Pancreas (tissue), 10 donors: ENCODE measurements at places on chromosomes 3 and 15.
A peak's percentile ranks its signal among the peaks of the same experiment; 100 is the strongest.

- DNase-seq: no peak
Measured at GRCh38 chr15:90340345-90340744, 11.7 kb upstream of the ZNF774 start.

DNA sequence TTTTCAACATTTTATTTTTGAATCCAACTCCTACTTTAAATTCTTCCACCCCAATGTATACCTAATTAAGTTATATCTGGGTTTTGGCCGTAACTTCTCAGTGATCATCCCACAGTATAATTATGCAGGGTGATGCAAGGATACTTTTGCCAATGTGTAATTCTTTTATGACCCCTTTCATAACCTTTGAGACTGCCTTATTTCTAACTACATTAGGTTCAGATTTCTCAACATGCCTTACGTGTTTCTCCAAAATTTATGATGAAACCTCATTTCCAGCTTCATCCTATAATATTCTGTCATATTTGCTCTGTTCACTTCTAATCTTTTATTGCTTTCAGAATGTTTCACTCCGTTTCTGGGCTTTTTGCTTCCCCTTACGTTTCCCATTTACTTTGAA lies 1229.6 kb upstream of the ALCAM start:
- DNase-seq: no peak

DNA sequence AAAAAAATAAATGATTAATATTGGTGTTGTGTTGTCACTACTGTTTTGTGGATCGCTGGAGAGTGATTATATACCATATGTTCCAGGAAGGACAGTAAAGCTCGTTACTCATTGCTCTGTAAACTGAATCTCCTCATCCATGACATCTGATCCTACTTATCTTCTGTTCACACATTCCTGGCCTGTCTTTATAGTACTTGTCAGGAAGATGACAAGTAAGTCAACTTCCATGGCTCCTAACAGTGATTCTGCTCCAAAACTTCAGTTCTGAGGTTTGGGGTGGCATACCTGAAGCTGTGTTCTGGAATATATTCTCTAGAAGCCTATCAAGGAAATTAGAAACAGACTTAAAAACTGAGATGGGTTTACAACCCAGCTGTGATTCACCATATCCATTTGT lies 288.9 kb downstream of the ZBBX start:
- no peak for DNase-seq

DNA sequence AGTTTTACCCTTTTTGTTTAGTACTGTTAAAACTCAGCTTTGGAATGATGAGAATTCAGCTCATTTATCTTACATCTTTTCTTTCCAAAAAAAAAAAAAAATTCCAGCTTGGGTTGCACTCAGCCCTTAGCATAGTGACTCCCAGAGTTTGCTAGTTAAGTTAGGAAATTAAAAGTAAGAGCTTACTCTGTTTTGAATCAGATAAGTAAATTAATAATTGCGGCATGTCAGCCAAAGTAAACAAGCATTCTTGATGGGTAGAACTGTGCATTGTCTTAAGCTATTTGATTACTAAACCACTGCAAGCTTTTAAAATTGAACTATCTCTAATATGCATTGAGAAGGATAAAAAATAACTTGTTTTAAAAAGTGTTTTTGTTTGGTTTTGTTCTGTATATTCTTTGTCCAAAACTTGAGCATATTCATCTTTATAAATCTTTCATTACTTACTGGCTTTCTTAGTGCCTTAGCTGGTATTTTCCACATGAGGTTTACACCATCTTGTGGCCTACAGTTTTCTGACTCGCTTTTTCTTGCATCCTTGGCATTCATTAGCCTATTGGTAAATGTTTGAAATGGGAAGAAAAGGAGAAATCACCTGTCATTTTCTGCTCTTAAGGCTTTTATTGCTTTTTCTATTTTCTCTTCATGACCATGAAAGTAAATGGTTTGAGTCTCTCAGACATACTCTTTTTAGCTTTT lies 107.6 kb downstream of the FILIP1L start:
- no peak for DNase-seq

GRCh38 chr15:27328608-27329007 lies 357.6 kb downstream of the GABRG3 start:
- no peak for DNase-seq

GRCh38 chr3:13332740-13333139 lies 87.4 kb downstream of the NUP210 start:
- peak; percentile 51 for DNase-seq

GRCh38 chr3:17634964-17635363 lies 107.5 kb downstream of the TBC1D5 start:
- DNase-seq: no peak

DNA sequence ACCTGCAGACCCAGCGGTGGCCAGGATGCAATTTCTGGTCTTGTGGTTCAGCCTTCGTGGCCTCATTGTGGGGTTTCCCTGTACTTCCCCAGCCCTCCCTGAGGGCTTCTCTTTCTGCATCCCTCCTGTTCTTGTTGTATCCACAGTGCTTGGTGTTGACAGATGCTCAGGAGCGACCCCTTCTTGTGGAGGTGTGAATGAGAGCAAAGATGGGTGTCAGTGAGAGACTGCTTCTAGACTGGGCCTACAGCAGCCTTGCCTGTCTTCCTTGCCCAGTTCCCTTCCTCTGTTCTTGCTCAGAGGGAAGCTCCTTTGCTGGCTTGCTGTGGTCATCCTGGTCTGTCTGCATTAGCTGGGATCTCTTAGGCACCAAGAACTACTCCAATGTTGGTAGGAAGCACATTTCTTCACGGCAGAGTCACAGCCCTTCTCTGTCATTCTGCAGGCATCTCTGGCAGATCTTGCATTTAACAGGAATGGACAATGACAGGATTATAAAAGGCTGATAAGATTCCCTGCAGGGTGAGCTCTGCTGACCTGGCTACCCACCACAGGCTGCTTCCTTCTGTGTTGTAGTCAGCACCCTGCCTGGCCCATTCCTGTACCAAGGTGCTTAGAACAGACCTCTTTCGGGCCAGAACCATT lies 317.8 kb upstream of the C2CD4B start:
- no peak for DNase-seq

DNA sequence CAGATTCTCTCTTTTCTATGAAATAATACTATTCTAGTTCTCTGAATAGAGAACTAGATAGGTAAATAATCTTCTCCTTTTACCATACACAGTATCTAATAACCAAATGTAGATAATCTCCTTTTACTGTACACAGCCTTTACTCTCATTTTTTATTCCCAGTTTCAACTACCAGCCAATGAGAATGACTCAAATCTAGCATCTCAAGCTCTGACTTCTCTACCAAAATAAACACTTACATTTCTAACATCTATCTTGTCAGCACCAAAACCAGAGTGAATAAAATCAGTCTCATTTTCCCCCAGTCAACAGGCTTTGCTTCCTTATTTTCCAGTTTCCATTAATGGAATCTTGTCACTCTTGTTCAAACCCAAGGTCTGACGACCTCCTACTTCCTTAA lies 36.9 kb downstream of the LRRFIP2 start:
- DNase-seq: no peak

DNA sequence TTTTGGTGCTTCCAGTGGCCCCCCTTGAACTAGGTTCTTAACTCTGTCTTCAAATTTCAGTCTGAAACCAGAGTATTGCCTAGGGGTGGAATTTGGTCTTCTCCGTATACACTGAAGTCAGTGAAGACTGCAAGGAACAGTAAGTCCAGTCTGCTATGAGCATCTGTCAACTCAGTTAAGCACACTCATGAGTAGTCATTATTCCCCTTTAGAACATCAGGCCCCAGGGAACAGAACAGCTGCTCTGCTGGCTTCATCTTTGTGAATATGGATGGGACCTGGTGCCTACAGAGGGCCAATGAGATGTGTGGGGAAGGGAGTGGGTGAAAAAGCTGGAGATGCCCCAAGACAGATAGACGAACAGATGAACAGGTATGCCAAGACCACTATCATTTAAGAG lies 85.2 kb upstream of the PRR23C start:
- DNase-seq: no peak

GRCh38 chr3:167051421-167051820 lies 328.7 kb downstream of the ZBBX start:
- DNase-seq: no peak

GRCh38 chr3:129739634-129740033 lies 133.2 kb upstream of the PLXND1 start:
- DNase-seq: no peak

- DNase-seq: no peak
Measured at GRCh38 chr3:144775551-144775950, 803.9 kb downstream of the DIPK2A start.

- no peak for DNase-seq
Measured at GRCh38 chr3:107752202-107752990, 229.6 kb downstream of the BBX start.

- no peak for DNase-seq
Measured at GRCh38 chr15:26087881-26088280, 224.8 kb upstream of the ATP10A start.

DNA sequence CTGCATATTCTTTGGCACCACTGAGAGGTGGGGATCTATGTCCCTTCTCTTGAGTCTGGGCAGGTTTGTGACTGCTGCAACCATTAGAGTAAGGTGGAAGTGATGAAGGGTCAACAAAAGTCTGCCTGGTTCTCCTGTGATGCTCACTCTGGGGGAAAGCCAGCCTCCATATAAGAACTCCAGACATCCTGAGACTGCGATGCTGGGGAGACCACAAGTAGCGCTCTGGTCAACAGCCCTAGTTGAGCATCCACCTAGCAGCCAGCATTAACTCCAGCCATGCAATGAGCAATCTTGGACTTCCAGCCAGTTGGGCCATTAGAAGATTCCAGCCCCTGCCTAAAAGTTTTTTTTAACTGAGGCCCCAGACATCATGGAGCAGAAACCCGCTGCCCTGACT lies 62.8 kb downstream of the SCN11A start:
- DNase-seq: no peak

DNA sequence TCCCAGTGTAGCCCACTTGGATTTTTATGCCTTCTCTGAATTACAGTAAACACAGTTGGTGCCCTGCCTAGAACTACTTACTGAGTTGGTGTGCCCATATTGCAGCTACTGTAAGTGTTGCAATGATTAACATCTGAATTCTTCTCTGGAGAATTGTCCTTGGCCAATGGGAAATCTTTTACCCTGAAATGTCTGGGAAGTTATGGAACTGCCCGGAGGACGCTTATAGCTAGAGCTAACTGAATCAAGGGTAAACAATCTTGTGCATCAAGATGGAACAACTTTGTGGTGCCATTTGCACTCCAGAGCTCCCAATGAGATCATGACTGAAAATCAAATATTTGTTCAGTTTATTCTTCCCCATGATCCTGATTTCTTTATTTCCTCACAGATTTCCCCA lies 246.7 kb upstream of the CBLB start:
- DNase-seq: no peak

- no peak for DNase-seq
Measured at GRCh38 chr15:38201714-38202113, 50.9 kb upstream of the SPRED1 start.

DNA sequence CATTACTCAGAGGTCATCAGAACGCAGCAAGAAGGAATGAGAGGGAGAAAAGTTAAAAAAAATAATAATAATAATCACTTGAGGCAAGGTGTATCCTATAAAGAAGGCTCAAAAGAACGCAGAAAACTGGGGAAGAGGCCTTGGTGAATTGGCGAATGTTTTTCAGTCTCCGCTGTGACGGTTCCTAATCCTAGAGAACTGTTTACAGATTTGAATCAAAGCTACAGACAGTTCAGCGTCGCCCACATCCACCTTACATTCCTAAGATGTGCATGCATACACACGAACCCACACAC lies 634 bp downstream of the ZMAT3 start:
- no peak for DNase-seq

DNA sequence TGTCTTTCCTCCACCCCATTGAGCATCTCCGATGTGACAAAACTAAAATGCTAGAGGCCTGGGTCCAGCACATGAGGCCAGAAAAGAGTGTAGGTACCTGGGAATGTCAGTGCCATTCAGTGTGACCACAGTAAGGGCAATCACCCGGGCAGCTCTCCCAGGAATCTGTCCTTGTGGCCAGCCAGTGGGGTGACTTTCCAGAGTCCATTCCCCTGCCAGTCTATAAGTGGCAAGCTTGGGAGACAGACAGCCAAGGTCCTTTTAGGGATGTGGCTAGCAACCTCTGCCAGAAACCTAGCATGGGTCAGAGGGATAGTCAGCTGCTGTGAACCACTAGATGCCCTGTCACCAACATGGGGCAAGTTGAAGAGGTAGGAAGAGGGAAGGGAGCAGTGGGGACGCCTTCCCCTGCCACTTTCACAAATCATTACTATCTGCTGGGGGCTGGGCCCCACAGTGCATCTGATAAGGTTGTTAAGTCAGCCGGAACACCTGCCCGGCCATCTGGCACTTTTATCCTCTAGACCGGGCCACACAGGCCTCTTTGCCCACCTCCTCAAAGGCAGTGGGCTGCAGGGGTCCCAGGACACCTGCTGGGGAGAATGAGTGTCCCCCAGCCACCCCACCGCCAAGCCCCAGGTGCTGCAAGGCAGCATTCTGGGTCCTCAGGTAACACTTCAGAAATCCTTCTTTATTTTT lies 24.8 kb upstream of the DET1 start:
- no peak for DNase-seq

- no peak for DNase-seq
Measured at GRCh38 chr15:70902107-70902506, 9.5 kb downstream of the LRRC49 start.

DNA sequence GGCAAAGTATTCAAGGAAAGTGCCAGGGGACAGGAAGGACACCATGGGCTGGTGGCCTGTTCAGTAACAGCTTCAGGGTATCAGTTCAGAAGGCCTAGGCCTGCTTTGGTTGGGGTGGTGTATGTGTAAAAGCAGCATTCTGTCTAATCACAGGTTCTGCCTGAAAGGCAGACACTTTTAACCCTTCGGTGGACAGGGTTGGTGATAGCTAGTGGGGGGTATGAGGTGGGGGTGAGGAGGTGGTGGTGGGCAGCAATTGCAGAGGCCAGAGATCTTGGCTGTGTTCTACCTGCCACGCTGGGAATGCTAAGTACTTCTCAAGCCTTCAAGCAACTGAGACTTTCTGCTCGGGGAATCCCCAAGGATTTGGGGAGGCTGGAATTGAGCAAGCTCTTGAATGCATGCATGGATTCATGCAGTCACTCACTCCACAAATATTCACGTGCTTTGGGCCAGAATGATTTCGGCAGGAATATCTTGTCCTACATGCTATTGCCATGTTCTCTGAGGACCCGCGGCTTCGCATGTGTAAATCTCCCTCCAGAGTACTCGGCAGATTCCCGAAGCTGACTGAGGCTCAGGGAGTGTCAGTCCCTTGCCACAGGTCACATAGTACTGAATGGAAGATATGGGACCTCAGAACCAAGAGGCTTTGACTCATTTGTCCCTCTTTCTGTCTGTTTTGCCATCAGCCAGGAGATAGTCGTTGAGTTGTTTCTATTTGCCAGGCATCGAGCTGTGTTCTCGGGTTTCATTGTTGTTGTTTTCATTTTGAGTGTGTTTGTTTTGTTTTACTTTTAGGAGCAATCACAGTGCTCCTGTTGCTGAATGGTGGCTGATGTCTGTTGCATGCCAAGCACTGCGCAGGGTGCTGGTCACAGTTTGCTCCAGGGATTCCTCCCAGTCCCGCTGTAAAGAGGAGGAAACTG lies 65.5 kb downstream of the SMAD3 start:
- no peak for DNase-seq

GRCh38 chr3:95460274-95460673 lies 1354.1 kb upstream of the EPHA6 start:
- DNase-seq: no peak

- no peak for DNase-seq
Measured at GRCh38 chr3:152183473-152183872, 85.3 kb upstream of the MBNL1 start.
